ENCODE measurements at places on chromosomes 3 and 15. TPM values are rescaled to one million over a fixed set of nuclear protein-coding genes. Genes with fewer than 3 reads are reported as not detected.

- no peak for DNase-seq
These were observed 42.1 kb upstream of the ACTC1 start for GRCh38 chr15:34837246-34838016.

- DNase-seq: no peak
These were observed 173.3 kb downstream of the RBMS3 start for GRCh38 chr3:29454161-29454611.

Gene C2CD4A
- total RNA-seq: not detected

DNA sequence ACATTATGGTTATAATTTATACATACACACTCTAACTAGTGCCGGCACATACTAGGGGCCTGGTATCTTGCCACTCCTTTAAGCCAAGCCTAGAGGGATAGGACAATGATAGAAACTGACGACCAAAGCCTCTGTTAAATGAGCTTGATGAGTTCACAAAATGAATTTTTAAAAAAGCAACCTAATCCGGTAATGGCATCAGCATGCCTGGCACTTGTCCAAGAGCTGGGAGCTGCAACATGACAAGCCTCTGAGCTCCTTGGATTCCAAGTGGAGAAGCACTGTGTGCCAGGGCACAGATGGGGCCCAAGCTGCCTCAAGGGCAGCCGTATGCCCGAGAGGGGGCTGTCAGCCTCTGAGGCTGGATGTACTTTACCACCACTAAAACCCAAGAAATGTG, 9.7 kb downstream of the ETV5 start:
- no peak for DNase-seq

Gene LRRC15
- total RNA-seq: not detected

Measured in naive thymus-derived CD8-positive, alpha-beta T cell (primary cell).